ENCODE measurements at places on chromosomes 1 and 21. TPM values are rescaled to one million over a fixed set of nuclear protein-coding genes. Genes with fewer than 3 reads are reported as not detected.

- no peaks in the 10 kb centered on the region for H3K27me3 ChIP-seq
- H3K27ac ChIP-seq: no peak overlapping the region
- no peak overlapping the region for H3K4me3 ChIP-seq
- no peak for DNase-seq
- H3K4me1 ChIP-seq: peaks cover 16% of the 10 kb centered on the region
These were observed 5.7 kb upstream of the GALE start for GRCh38 chr1:23806280-23806679.

- H3K4me3 ChIP-seq: no peak overlapping the region
- peaks cover 8% of the 10 kb centered on the region for H3K36me3 ChIP-seq
- H3K27ac ChIP-seq: no peak overlapping the region
- DNase-seq: no peak
- H3K4me1 ChIP-seq: peaks cover 49% of the 10 kb centered on the region
- H3K27me3 ChIP-seq: no peaks in the 10 kb centered on the region
These were observed 47.8 kb downstream of the SKI start for GRCh38 chr1:2275796-2276536.

Gene HENMT1
- 25.8 TPM for total RNA-seq

Gene DSCAM
- not detected for total RNA-seq

DNA sequence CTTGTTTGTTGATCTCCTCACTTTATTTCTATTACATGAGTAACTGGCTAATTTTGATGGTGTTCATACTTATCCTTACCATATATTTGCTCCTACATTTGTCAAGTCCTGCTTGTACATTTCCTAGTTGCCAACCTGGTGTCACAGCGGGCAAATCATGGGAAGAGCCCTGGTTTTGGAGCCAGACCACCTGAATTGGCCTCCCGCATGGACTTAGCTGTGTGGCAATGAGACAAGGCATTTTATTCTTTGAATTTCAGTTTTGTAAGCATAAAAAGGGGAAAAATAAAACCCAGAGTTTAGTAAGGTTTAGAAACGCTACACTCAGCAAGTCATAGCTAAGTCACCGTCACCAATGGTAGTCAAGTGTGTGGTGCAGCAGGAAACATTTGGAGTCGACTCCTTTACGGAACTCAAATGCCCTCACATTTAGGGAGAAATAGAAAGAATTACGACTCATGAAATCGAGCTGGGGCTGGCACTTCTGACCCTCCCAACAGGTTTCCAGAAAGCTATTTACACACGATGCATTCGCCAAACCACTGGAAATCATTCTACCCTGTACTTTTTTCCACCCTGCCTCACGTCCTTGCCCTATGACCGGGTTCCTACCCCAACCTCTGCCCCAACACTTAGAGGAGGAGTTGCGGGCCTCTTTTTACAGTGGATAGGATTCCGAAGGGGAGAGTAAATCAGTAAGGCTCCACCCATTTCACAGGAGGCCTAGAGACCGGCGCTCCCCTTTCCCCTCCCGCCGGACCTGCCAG, 492 bp upstream of the PGM1 start:
- H3K36me3 ChIP-seq: peaks cover 7% of the 10 kb centered on the region
- H3K27ac ChIP-seq: peak overlapping the region; percentile 98
- peak overlapping the region; percentile 95 for H3K4me3 ChIP-seq
- peak; percentile 60 for DNase-seq

- no peak overlapping the region for H3K4me3 ChIP-seq
- H3K27ac ChIP-seq: no peak overlapping the region
- no peaks in the 10 kb centered on the region for H3K4me1 ChIP-seq
These were observed 243.0 kb downstream of the KIF26B start for GRCh38 chr1:245397771-245398170.

GRCh38 chr1:50977575-50978143, 7.6 kb downstream of the CDKN2C start:
- peaks cover 43% of the 10 kb centered on the region for H3K27me3 ChIP-seq
- peak overlapping the region; percentile 74 for H3K4me3 ChIP-seq
- peak; percentile 26 for DNase-seq
- H3K36me3 ChIP-seq: peaks cover 13% of the 10 kb centered on the region
- no peak overlapping the region for H3K27ac ChIP-seq

Gene EFNA1
- total RNA-seq: not detected

- H3K27me3 ChIP-seq: peaks cover 39% of the 10 kb centered on the region
- H3K4me3 ChIP-seq: no peak overlapping the region
- no peak overlapping the region for H3K27ac ChIP-seq
- H3K4me1 ChIP-seq: peaks cover 8% of the 10 kb centered on the region
- no peaks in the 10 kb centered on the region for H3K36me3 ChIP-seq
These were observed 3.8 kb downstream of the TRABD2B start for GRCh38 chr1:47993416-47993740.

GRCh38 chr1:174413632-174414031, 34.1 kb upstream of the GPR52 start:
- H3K4me1 ChIP-seq: peaks cover 28% of the 10 kb centered on the region
- DNase-seq: no peak
- no peaks in the 10 kb centered on the region for H3K27me3 ChIP-seq
- H3K27ac ChIP-seq: no peak overlapping the region

- H3K27ac ChIP-seq: no peak overlapping the region
- no peak for DNase-seq
- peaks cover 4% of the 10 kb centered on the region for H3K36me3 ChIP-seq
- H3K4me3 ChIP-seq: no peak overlapping the region
- no peaks in the 10 kb centered on the region for H3K27me3 ChIP-seq
These were observed 63.7 kb upstream of the EPS8L3 start for GRCh38 chr1:109827466-109827865.

Gene ACTL8
- total RNA-seq: not detected

DNA sequence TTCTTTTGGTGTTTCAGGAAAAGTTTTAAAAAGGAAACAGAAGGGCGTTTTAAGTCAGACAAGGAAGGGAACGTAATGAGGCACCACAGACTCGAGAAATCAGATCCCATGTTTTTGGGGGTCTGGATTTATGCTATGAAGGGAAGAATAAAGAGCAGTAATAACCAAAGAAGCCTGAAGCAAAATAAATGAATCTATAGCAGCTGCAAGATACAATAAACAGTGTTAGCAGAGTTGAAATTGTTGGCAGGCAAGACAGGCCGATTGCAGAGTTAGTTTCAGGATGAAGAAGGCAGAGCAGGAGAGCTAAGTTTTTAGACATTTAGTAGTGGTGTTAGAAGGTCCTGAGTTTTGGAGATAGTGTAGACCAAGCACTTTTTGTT, 425 bp downstream of the DDR2 start:
- no peaks in the 10 kb centered on the region for H3K4me1 ChIP-seq
- DNase-seq: no peak
- H3K36me3 ChIP-seq: no peaks in the 10 kb centered on the region
- no peak overlapping the region for H3K4me3 ChIP-seq
- H3K27me3 ChIP-seq: no peaks in the 10 kb centered on the region

Gene DNM3
- total RNA-seq: 1.2 TPM

GRCh38 chr1:84090447-84091245, 53.4 kb upstream of the PRKACB start:
- peaks cover 23% of the 10 kb centered on the region for H3K4me1 ChIP-seq
- peaks cover 3% of the 10 kb centered on the region for H3K27me3 ChIP-seq
- peak; percentile 8 for DNase-seq
- peak overlapping the region; percentile 39 for H3K4me3 ChIP-seq
- peak overlapping the region; percentile 46 for H3K27ac ChIP-seq
- peaks cover 2% of the 10 kb centered on the region for H3K36me3 ChIP-seq

DNA sequence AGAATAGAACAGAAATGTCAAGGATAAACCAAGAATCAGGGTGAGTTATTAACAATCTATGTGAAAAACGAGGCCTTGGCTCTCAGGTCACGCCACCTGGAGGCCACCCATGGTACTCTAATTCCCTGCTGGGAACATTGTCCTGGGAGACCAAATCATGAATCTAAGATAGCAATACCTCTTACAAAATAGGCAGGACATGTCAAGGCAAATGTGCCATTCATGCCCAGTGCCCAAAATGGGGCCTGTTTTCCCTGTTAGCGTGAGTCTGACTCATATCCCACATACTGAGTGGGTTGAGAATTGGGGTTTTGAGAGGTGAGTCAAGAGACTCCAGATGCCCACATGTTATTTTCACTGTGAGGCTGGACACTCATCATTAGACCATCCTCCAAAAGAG, 380.8 kb downstream of the HHIPL2 start:
- H3K4me3 ChIP-seq: no peak overlapping the region
- H3K4me1 ChIP-seq: peaks cover 2% of the 10 kb centered on the region
- H3K27ac ChIP-seq: no peak overlapping the region
- H3K36me3 ChIP-seq: peaks cover 5% of the 10 kb centered on the region
- DNase-seq: peak; percentile 38

Gene CFAP298
- 41.8 TPM for total RNA-seq
